ENCODE measurements at places on chromosomes 2 and 18. TPM values are rescaled to one million over a fixed set of nuclear protein-coding genes. Genes with fewer than 3 reads are reported as not detected.

The IGFBP2 gene
- total RNA-seq = not detected

- DNase-seq = no peak
- H3K4me1 ChIP-seq = no peaks in the 10 kb centered on the region
- no peak overlapping the region for H3K27ac ChIP-seq
- peaks cover 11% of the 10 kb centered on the region for H3K27me3 ChIP-seq
These were observed 20.6 kb downstream of the CHN1 start for GRCh38 chr2:174984561-174984960.

DNA sequence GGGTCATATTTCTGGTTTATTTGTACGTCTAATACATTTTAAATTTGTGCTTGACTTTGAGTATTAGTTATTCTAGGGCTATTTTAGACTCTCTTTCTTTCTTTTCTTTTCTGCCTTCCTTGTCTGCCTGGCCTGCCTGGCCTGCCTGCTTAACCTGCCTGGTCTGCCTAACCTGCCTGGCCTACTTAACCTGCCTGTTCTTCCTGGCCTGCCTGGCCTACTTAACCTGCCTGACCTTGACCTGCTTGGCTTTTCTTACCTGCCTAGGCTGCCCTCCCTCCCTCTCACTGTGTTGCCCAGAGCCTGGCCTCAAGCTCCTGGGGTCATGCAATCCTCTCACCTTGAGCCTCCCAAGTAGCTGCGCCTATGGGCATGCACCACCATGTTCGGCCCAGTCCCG lies 83.7 kb downstream of the PMAIP1 start:
- peaks cover 2% of the 10 kb centered on the region for H3K4me1 ChIP-seq
- H3K4me3 ChIP-seq = no peak overlapping the region
- peaks cover 2% of the 10 kb centered on the region for H3K27me3 ChIP-seq

- H3K4me1 ChIP-seq = no peaks in the 10 kb centered on the region
- no peaks in the 10 kb centered on the region for H3K36me3 ChIP-seq
- H3K27me3 ChIP-seq = peaks cover 22% of the 10 kb centered on the region
- no peak overlapping the region for H3K27ac ChIP-seq
These were observed 108.0 kb downstream of the TWIST2 start for GRCh38 chr2:238955648-238956531.

GRCh38 chr18:228586-228985 lies 39.3 kb downstream of the THOC1 start:
- H3K36me3 ChIP-seq = peaks cover 57% of the 10 kb centered on the region
- no peak for DNase-seq
- no peak overlapping the region for H3K27ac ChIP-seq
- H3K4me3 ChIP-seq = no peak overlapping the region
- no peaks in the 10 kb centered on the region for H3K4me1 ChIP-seq

- no peaks in the 10 kb centered on the region for H3K4me1 ChIP-seq
- no peak for DNase-seq
- H3K4me3 ChIP-seq = no peak overlapping the region
These were observed 818.4 kb upstream of the CDH2 start for GRCh38 chr18:28995319-28995718.

GRCh38 chr18:48217258-48218250 lies 191.6 kb downstream of the ZBTB7C start:
- DNase-seq = no peak
- H3K4me3 ChIP-seq = no peak overlapping the region
- H3K27ac ChIP-seq = no peak overlapping the region
- no peaks in the 10 kb centered on the region for H3K4me1 ChIP-seq

DNA sequence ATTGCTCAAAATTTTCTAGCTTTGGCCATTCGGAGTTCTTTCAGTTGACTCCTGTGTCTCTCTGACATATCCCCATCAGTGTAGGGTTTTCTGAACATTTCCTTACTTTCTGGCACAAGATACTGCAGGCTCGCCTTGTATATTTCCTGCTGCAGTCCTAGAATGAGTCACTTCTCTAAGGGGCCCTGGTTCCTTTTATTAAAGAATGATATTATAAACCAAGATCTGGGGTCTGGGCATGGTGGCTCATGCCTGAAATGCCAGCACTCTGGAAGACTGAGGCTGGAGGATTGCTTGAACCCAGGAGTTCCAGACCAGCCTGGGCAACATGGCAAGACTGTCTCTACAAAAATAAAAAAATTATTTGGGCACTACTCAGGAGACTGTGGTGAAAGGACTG lies 3.0 kb upstream of the RPL37A start:
- no peak for DNase-seq
- peaks cover 73% of the 10 kb centered on the region for H3K4me1 ChIP-seq
- peak overlapping the region; percentile 65 for H3K27ac ChIP-seq
- no peak overlapping the region for H3K4me3 ChIP-seq
- no peaks in the 10 kb centered on the region for H3K27me3 ChIP-seq

The SLC39A10 gene
- 45.7 TPM for total RNA-seq

The AQP12A gene
- not detected for total RNA-seq

- peaks cover 2% of the 10 kb centered on the region for H3K4me1 ChIP-seq
- H3K27me3 ChIP-seq = no peaks in the 10 kb centered on the region
- no peak overlapping the region for H3K27ac ChIP-seq
- peaks cover 24% of the 10 kb centered on the region for H3K36me3 ChIP-seq
- DNase-seq = no peak
These were observed 149.3 kb downstream of the GPD2 start for GRCh38 chr2:156585457-156585856.

The LAMA1 gene
- not detected for total RNA-seq

DNA sequence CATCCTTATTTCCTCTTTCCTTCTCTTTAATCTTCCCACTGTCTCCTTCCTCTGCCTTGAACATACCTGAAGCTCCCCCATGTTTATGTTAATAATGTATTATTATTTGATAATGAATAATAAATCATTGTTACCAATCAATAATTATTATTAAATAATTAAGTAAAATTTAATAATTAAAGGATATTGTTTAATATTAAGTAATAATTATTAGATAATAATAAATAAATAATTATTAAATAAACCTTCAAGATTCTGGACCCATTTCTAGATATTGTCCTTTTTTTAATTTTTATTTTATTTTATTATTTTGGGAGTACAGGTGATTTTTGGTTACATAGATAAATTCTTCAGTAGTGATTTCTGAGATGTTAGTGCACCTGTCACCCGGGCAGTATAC lies 7.4 kb upstream of the EVA1A start:
- no peak for DNase-seq
- no peak overlapping the region for H3K4me3 ChIP-seq
- H3K27me3 ChIP-seq = peaks cover 32% of the 10 kb centered on the region
- H3K36me3 ChIP-seq = no peaks in the 10 kb centered on the region
- no peak overlapping the region for H3K27ac ChIP-seq

The PDCL3 gene
- total RNA-seq = 26.1 TPM

DNA sequence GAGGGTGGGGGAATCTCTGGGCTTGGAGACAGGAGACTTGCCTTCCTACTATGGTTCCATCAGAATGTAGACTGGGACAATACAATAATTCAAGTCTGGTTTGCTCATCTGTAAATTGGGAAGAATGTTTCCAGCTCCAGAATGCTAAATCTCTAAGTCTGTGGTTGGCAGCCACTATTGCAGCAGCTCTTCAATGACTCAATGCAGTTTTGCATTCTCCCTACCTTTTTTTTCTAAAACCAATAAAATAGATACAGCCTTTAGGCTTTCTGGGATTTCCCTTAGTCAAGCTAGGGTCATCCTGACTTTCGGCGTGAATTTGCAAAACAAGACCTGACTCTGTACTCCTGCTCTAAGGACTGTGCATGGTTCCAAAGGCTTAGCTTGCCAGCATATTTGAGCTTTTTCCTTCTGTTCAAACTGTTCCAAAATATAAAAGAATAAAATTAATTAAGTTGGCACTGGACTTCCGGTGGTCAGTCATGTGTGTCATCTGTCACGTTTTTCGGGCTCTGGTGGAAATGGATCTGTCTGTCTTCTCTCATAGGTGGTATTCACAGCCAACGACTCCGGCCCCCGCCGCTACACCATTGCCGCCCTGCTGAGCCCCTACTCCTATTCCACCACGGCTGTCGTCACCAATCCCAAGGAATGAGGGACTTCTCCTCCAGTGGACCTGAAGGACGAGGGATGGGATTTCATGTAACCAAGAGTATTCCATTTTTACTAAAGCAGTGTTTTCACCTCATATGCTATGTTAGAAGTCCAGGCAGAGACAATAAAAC lies 6.5 kb downstream of the TTR start:
- no peak for DNase-seq
- H3K27me3 ChIP-seq = no peaks in the 10 kb centered on the region
- no peak overlapping the region for H3K4me3 ChIP-seq
- no peaks in the 10 kb centered on the region for H3K4me1 ChIP-seq
- no peaks in the 10 kb centered on the region for H3K36me3 ChIP-seq

GRCh38 chr2:23491591-23492336 lies 106.8 kb downstream of the KLHL29 start:
- H3K4me1 ChIP-seq = peaks cover 4% of the 10 kb centered on the region
- DNase-seq = no peak
- H3K27me3 ChIP-seq = peaks cover 2% of the 10 kb centered on the region
- H3K27ac ChIP-seq = no peak overlapping the region

The RAB17 gene
- not detected for total RNA-seq

GRCh38 chr2:676647-677055 lies 555 bp downstream of the TMEM18 start:
- peaks cover 60% of the 10 kb centered on the region for H3K4me1 ChIP-seq
- H3K36me3 ChIP-seq = peaks cover 46% of the 10 kb centered on the region
- peak overlapping the region; percentile 90 for H3K4me3 ChIP-seq
- no peaks in the 10 kb centered on the region for H3K27me3 ChIP-seq

GRCh38 chr2:26202981-26203490 lies 30.1 kb downstream of the GAREM2 start:
- no peaks in the 10 kb centered on the region for H3K27me3 ChIP-seq
- peaks cover 82% of the 10 kb centered on the region for H3K36me3 ChIP-seq
- DNase-seq = no peak
- no peak overlapping the region for H3K27ac ChIP-seq
- H3K4me3 ChIP-seq = no peak overlapping the region
- peaks cover under 1% of the 10 kb centered on the region for H3K4me1 ChIP-seq

The LYPD6B gene
- 1.4 TPM for total RNA-seq

The ACVR1C gene
- 0.20 TPM for total RNA-seq

The SLC9A4 gene
- total RNA-seq = 0.05 TPM

The CYS1 gene
- total RNA-seq = 0.42 TPM

The DSC2 gene
- not detected for total RNA-seq

- H3K36me3 ChIP-seq = no peaks in the 10 kb centered on the region
- H3K4me3 ChIP-seq = no peak overlapping the region
- H3K27ac ChIP-seq = no peak overlapping the region
- no peak for DNase-seq
- H3K27me3 ChIP-seq = no peaks in the 10 kb centered on the region
These were observed 548.0 kb upstream of the SALL3 start for GRCh38 chr18:78431606-78432005.

DNA sequence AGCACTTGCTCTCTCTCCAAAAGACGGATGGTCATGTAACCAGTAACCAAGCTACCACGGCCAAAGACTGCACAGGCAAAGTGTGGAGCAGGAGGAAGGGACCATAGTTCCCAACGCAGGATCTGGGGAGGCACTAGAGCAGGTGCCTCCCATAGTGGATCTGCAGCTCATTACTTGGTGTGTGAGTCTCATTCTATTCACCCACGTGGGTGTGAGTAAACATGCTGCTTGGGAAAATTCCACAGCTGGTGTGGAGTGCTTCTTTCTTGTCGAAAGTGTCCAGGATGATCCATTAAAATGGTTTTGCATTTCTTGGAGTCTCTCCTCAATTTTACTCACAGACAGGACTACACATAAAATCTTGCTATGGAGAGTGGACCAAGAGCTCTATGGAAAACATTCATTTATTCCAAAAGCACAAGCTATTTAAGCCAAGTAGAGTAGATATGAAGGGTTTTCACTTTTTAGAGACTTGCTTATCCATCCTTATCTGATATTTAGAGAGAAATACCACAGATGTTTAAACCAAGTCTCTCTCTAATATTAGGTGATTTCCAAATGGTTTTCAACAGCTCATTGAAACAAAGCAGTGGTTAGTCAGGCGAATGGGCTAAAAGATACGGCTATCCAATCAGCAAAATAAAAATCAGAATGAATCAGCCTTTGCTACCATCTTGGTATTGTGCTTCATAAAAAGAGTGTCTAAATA lies 104.3 kb upstream of the CCDC195 start:
- H3K27ac ChIP-seq = no peak overlapping the region
- H3K27me3 ChIP-seq = no peaks in the 10 kb centered on the region

DNA sequence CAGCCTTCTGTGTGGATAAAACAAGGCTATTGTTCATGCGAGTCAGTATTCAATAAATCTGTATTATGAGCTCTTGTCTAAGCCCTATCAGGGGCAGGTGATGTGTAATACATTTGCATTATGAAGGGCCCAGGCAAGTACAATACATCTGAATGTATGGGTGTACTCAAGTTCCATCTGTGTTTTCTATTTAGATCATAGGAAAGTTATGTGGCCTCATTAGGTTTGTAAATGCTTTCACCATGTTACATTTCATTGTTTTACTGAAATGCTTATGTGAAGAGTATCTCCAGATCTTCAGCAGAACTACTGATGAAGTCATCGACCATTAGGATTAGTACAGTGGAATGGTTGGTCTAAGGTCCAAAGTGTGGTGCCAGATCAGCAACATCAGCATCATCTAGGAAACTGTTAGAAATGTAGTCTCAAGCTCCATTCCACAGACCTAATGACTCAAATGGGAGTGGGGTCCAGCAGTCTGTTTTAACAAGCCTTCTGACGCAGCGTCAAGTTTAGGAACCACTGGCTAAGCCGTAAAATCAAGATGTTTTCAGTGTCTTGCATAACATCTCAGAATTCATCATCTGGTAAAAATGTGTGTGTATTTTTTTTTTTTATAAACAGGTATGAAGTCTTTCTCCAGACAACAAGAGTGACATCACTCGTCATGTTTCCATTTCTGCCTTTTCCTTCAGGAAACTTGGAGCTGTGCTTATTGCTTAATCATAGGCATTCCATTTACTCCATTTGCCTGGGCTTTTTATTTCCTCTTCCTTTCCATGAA lies 80.5 kb downstream of the LYPD6 start:
- H3K27ac ChIP-seq = no peak overlapping the region
- H3K4me3 ChIP-seq = no peak overlapping the region
- H3K4me1 ChIP-seq = no peaks in the 10 kb centered on the region
- no peak for DNase-seq

DNA sequence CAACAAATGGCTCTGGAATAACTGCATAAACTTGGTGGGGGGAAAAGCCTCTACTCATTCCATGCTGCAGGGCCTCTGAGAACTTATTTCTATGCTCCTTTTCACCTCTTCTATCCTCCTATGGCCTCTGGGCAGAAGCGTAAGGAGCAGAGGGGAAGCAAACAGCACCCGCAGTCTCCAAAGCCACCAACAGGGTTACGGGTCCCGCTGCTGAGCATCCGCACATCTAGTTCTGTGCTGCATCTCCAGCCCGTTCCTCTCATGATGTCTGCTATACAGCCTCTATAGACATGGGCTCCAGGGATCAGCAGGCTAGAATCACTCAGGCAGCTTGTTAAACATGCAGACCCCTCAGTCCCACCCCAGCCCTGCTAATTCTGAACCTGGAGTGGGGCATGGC lies 25.9 kb downstream of the PSTPIP2 start:
- no peak for DNase-seq
- H3K4me1 ChIP-seq = no peaks in the 10 kb centered on the region
- H3K4me3 ChIP-seq = no peak overlapping the region
- H3K27ac ChIP-seq = no peak overlapping the region
- H3K36me3 ChIP-seq = no peaks in the 10 kb centered on the region

GRCh38 chr2:8558096-8558495 lies 123.8 kb upstream of the ID2 start:
- no peaks in the 10 kb centered on the region for H3K4me1 ChIP-seq
- H3K36me3 ChIP-seq = no peaks in the 10 kb centered on the region
- no peaks in the 10 kb centered on the region for H3K27me3 ChIP-seq
- DNase-seq = no peak

Data from activated B cell treated with CpG ODN at 0.5 μM for 24 hours (primary cell).